ENCODE measurements at places on chromosomes 7 and 10.
A peak's percentile ranks its signal among the peaks of the same experiment; 100 is the strongest.

DNA sequence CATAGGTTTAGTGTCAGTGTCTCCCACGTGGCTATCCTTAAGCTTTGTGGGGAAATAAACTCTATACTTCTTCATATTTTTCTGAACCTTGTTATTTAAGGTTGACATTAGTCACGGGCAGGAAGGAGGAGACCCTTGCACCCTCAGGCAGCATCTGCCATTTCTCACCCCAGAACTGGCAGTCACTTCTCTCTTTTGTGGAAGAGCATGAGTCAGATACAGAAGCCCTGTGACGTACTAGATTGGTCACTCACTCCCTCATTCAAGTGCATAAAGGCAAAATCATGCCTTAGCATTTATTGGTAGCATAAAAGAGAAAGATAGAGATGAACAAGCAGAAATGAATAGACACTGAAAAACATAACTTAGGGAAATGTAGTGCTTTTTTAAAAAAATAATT lies 206.0 kb upstream of the MDFIC start:
- DNase-seq, result no peak

DNA sequence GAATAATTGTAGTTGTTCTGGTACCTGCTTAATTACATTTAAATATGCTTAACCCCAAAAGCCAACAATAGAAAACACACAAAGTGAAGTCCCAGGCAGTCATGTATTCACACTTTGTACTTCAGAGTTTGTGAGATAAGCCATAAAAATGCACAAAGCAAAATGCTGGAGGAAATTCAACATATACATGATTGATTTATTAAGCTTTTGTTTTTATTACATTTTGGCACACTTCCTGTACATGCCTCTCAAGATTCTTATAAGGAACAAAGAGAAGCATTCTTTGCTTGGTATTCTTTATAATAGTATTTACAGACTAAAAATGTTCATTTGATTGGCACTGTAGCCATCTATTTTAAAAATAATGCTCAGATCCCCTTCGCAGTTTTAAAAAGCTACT lies 107.7 kb upstream of the ANK3 start:
- DNase-seq, result no peak

- DNase-seq, result no peak
These were observed 124.9 kb downstream of the DLG5 start for GRCh38 chr10:77801474-77802161.

DNA sequence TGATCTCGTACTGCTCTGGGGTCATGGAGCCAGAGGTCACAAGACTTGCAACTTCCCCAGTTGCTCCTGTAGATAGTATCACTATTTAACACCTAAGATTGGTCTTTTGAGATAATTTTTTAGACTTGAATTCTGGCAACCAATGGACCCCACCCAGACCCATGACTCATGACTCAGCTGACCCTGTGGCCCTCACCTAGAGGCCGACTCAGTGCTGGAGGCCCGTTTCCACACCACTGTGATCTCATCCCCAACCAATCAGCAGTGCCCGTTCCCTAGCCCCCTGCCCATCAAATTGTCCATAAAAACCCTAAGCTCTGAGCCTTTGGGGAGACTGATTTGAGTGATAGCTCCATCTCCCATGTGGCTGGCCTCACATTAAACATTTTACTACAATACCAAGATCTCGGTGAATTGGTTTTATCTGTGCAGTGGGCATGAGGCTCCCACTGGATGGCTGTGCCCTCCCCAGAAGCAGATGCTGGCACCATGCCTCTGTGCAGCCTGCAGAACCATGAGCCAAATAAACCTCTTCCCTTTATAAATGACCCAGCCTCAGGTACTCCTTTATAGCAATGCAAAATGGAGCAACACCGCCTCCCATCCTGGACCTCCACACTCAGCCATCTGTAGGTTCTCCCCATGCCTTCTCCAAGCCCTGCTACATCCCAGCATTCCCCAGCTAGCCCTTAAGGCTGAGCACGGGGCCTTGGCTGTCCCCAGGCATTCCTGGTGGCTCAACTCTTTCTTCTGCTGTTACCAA lies 98.8 kb downstream of the PRKAG2 start:
- DNase-seq, result no peak

- DNase-seq, result peak; percentile 37
These were observed 73.9 kb downstream of the CXCL12 start for GRCh38 chr10:44310762-44311562.

DNA sequence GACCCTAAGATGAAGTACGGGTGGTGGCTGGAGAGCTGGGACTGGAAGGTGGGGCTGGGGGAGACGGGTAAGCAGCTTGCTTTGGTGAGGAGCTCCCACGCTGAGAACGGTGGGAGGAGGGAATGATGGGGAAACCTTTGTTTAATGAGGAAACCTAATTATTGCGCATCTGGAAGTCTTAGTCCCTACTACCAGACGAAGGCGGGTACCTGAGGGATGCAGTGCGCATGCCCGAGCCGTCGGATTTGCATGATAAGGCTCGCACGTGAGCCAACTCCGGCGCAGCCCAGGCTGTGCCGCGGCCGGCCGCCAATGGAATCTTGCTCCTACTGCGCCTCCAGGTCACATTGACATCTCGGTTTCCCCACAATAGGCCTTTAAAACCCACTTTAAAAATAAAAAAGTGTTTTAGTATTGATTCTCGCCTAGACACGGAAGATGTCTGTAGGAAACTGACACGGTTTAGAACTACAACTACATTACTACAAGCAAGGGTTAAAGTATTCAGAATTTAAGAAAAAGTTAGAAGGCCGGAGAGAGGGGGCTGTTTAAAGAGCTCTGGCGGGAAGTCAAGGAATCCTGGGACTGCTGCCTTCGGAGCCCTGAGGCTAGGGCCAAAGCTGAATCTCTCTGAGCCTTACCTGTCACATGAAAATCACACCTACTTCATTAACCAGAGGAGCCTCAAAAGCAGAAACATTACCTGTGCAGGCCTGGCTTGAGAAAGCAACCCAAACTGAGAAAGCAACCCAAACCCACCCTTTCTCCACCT lies 12.1 kb upstream of the DLX6 start:
- DNase-seq, result no peak

GRCh38 chr10:31352436-31353226 lies 33.6 kb downstream of the ZEB1 start:
- no peak for DNase-seq

DNA sequence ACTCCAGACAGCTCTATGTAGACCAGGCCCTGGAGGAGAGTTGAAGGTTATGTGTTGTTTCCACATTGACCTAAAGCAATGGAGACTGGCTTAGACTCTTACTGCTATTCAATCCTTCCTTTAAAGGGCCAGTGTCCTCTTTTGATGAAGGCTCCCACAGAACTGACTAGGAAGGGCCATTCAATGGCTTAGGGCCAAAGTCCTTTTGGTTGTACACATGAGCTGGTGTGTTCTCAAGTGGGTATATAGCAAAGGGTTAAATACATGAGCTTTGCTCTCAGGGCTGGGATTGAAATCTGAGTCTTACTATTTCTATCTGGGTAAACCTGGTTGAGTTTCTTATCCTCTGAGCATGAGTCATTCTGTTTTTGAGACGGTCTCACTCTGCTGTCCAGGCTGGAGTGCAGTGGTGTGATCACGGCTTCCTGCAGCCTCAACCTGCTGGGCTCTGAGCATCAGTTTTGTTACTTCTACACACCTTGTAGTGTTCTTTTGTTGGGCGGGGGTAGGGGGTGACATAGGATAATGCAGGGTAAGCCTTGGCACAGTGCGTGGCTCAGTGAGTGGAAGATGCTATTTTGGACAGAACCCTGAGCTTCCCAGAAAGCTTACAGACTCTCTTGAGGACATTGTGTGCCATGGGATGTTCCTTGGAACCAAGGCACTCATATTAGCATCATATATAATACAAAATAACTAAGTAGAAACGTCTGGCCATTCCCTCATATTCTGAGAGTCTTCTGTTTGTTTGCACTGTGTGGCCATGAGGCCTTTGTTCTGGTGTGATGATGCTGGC lies 90.1 kb downstream of the ABCC2 start:
- no peak for DNase-seq

- no peak for DNase-seq
These were observed 483.0 kb downstream of the PLXDC2 start for GRCh38 chr10:20299034-20299736.

DNA sequence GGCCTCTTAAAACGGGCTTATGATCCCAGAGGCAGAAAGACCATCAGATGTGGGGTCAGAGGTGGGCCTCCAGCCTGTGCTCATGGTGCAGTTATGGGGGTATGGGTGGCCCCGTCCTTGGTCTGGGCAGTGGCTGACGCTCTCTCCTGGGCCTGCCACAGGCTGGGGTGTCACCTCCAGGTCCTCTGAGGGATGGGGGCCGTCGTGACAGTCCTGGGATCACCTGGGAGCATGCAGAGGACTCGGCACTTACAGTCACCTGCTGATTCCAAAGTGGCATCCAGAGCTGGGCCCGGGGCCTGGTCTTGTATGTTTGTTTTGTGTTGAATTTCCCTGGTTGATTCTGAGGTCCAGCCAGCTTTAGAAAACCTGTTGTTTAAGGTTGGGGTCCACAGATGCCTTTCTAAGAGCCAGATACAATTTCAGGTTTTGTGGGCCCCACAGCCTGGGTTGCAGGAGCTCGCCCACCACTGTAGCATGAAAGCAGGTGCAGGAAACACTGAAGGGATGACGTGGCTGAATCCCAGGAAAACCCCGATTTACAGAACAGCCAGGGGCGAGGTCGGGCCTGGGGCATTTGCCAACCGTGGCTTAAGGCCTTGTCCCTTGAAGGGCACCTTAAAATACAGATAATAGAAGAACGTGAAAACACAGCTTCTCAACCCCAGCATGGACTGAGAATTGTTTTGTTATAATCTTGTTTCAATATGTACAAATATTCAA lies 170.7 kb upstream of the PPP2R2D start:
- DNase-seq, result no peak

DNA sequence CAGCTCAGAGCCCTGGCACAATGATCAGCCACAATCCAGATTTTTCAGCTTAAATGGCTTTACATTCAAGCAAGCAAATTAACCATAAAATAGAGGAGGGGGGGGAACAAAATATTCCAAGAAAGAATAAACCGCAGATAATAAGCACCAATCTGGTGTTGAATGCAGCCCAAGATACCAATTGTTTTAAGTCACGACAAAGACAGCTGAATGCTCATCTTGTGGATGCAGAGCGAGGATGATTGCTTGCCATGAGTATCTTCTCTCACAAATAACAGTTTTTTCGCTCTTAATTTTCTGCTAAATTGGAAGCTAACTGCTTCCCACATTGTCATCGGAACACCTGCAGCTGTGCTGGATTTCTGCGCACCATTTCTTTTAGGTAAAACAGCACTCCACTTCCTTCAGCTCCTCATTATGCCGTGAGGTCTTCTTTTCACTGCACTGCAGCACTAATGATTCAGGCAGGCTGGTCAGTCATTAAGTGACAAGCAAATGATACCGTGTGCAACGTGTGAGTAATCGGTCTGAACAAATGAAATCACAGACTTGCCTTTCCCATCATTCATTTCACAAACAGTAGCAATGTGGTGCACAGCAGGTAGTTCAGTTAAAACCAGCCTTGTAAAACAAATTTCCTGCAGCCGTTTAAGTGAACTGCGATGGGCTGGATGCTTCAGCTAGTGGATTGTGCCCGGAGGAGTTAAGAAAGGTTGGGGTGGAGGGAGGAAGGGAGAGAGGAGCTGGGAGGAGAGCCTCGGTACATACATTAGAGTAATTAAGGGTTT lies 106.4 kb upstream of the CDCA7L start:
- DNase-seq, result peak; percentile 1

- no peak for DNase-seq
These were observed 73.8 kb downstream of the TAF3 start for GRCh38 chr10:7892146-7892545.

DNA sequence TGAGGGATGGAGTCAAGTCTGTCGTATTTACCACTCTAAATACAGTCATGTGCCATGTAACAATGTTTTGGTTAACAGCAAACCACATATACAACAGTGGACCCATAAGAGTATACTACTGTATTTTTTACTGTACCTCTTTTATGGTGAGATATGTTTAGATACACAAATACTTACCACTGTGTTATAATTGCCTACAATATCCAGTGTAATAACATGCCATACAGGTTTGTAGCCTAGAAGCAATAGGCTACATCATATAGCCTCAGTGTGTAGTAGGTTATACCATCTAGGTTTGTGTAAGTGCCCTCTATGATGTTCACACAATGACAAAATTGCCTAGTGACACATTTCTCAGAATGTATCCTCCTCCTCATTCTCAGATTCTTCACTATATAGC lies 110.4 kb downstream of the FAM107B start:
- no peak for DNase-seq

DNA sequence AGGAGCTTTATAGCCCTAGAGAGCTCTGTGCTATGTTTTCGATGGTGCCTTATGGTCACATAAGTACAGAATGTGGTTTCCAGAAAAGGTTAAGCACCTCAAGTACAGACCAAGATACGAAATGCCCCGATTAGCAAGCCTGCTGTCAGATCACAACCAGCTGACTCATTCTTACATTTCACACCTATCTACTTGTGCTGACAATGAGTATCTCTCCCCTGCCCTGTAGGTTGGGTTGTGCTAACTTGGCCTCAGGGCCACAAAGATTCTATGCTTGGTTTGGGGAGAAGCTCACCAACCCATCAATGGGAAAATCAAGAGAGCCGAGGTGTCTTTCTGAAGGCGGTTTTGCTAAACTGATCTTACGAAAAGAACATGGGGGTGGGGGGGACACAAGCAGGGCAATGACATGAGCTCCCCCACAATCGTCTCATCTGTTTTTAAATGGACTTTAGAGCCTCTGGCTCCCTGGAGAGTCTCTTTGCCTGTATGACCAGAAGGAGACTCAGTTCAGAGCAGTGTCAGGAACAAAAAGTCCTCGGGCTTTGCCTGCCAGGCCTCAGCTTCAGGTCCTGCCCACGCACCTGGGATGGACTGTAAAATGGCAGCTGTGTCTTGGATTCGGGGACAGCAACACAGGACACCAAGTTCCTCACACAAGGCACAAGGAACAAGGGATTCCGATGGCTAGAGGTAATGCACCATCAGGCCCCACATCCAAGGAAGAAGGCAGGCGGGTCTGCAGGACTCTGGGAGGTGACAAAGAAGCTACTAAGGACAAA lies 55.1 kb downstream of the FAM53B start:
- DNase-seq, result no peak

- DNase-seq, result no peak
These were observed 99.8 kb upstream of the GJD4 start for GRCh38 chr10:35505241-35505873.

DNA sequence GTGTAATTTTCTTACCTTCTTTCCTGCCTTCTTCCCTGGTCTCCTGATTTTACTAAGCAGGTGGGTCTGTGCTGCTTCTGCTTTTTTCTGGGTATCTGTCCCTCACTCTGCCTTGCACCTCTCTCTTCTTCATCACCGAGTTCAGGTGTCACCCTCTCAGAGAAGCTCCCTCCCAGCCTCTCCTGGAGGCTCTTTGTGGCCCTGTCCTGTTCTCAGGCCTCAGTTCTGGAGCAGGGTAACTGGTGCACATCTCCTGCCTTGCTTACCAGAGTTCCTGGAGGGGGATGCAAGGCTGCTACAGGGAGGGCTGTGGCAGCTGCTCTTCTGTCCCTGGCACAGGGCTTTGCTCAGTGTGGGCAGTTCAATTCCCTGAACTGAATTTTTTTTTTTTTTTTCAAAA lies 66.1 kb downstream of the RBM33 start:
- DNase-seq, result no peak

GRCh38 chr7:106561151-106561550 lies 99.8 kb downstream of the CCDC71L start:
- DNase-seq, result no peak
